ENCODE measurements at places on chromosomes 12 and 14. TPM values are rescaled to one million over a fixed set of nuclear protein-coding genes. Genes with fewer than 3 reads are reported as not detected.
A peak's percentile ranks its signal among the peaks of the same experiment; 100 is the strongest.

GRCh38 chr14:23113431-23114119, 5.5 kb downstream of the CEBPE start:
- no peaks in the 10 kb centered on the region for H3K36me3 ChIP-seq
- peaks cover 11% of the 10 kb centered on the region for H3K27me3 ChIP-seq
- no peak for DNase-seq
- H3K4me1 ChIP-seq: peaks cover 13% of the 10 kb centered on the region
- no peak overlapping the region for H3K27ac ChIP-seq
- H3K4me3 ChIP-seq: no peak overlapping the region

GRCh38 chr12:15701631-15702156, 87.5 kb downstream of the EPS8 start:
- no peaks in the 10 kb centered on the region for H3K27me3 ChIP-seq
- no peaks in the 10 kb centered on the region for H3K36me3 ChIP-seq
- H3K4me1 ChIP-seq: peaks cover 17% of the 10 kb centered on the region
- no peak for DNase-seq

GRCh38 chr14:65282896-65283253, 129.7 kb upstream of the FUT8 start:
- no peak overlapping the region for H3K4me3 ChIP-seq
- no peaks in the 10 kb centered on the region for H3K27me3 ChIP-seq
- peak overlapping the region; percentile 69 for H3K27ac ChIP-seq
- H3K36me3 ChIP-seq: no peaks in the 10 kb centered on the region

DNA sequence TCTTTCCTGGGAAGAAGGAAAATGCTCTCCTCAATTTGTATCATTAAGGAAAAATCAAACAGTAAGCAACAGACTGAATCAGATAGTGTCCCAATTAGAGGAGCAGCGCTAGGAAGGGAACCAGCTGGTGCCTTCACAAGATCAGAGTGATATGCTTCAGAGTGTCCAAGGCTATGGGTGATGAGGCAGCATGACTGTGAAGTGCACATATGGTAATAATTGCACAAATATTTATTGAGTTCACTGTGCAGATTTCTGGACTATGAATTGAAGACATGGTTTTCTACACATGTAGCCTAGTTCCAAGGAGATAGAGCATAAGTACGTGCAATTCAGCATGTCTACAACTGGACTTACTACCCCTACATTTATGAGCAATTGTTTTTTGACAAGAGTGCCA, 78.8 kb upstream of the EVL start:
- H3K4me1 ChIP-seq: peaks cover 16% of the 10 kb centered on the region
- no peak overlapping the region for H3K27ac ChIP-seq
- H3K27me3 ChIP-seq: no peaks in the 10 kb centered on the region

- H3K4me1 ChIP-seq: no peaks in the 10 kb centered on the region
- DNase-seq: no peak
- H3K36me3 ChIP-seq: peaks cover 17% of the 10 kb centered on the region
- no peak overlapping the region for H3K27ac ChIP-seq
- H3K27me3 ChIP-seq: no peaks in the 10 kb centered on the region
These were observed 23.4 kb downstream of the CGRRF1 start for GRCh38 chr14:54533100-54533499.

- no peaks in the 10 kb centered on the region for H3K36me3 ChIP-seq
- no peaks in the 10 kb centered on the region for H3K4me1 ChIP-seq
- H3K4me3 ChIP-seq: no peak overlapping the region
- no peak for DNase-seq
These were observed 13.9 kb downstream of the FBXO34 start for GRCh38 chr14:55285048-55285652.

- no peaks in the 10 kb centered on the region for H3K27me3 ChIP-seq
- no peak for DNase-seq
- H3K4me1 ChIP-seq: no peaks in the 10 kb centered on the region
These were observed 114.3 kb upstream of the CAND1 start for GRCh38 chr12:67154901-67155300.

- H3K4me1 ChIP-seq: no peaks in the 10 kb centered on the region
- H3K27ac ChIP-seq: no peak overlapping the region
- peak overlapping the region; percentile 52 for H3K4me3 ChIP-seq
These were observed 376 bp downstream of the INSM2 start for GRCh38 chr14:35534208-35534872.

DNA sequence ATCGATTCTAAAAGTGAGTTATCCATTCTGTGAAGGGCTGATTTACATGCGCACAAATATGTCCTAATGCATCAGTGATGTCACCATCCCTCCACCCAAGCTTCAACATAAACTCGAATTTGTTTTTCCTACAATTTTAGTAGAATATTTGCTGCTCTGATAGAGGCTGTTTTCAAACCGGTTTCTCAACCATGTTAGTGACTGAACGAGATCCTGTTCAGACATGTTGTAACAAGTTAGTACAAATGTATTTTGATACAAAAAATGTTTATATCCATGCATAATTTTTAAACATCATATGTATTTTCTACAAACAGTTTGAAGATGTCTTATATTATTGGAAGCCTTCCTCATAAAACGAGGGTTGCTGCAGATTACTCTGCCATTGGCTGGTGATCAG, 12.7 kb upstream of the PRB2 start:
- no peak for DNase-seq
- no peak overlapping the region for H3K27ac ChIP-seq
- no peaks in the 10 kb centered on the region for H3K36me3 ChIP-seq
- no peaks in the 10 kb centered on the region for H3K27me3 ChIP-seq
- H3K4me3 ChIP-seq: no peak overlapping the region

GRCh38 chr12:46209914-46210872, 58.6 kb downstream of the SLC38A1 start:
- no peak overlapping the region for H3K4me3 ChIP-seq
- DNase-seq: no peak
- H3K27ac ChIP-seq: no peak overlapping the region
- H3K36me3 ChIP-seq: no peaks in the 10 kb centered on the region
- H3K4me1 ChIP-seq: no peaks in the 10 kb centered on the region

- H3K27ac ChIP-seq: peak within 1 kb of the TSS; percentile 80
- H3K36me3 ChIP-seq: peaks cover 21% of the 10 kb centered on the region
- peak within 1 kb of the TSS; percentile 61 for H3K4me3 ChIP-seq
These were observed at the start of gene LTB4R for GRCh38 chr14:24310646-24311604. Gene LTB4R, plus strand, starts transcription at chr14:24311502. Its CDS starts 4,150 bp downstream, at chr14:24315652.

- DNase-seq: peak; percentile 24
- peaks cover 7% of the 10 kb centered on the region for H3K4me1 ChIP-seq
- peak overlapping the region; percentile 95 for H3K27ac ChIP-seq
- H3K36me3 ChIP-seq: no peaks in the 10 kb centered on the region
- no peaks in the 10 kb centered on the region for H3K27me3 ChIP-seq
- peak overlapping the region; percentile 2 for H3K4me3 ChIP-seq
These were observed 2.7 kb downstream of the TGFB3 start for GRCh38 chr14:75979071-75979571.

DNA sequence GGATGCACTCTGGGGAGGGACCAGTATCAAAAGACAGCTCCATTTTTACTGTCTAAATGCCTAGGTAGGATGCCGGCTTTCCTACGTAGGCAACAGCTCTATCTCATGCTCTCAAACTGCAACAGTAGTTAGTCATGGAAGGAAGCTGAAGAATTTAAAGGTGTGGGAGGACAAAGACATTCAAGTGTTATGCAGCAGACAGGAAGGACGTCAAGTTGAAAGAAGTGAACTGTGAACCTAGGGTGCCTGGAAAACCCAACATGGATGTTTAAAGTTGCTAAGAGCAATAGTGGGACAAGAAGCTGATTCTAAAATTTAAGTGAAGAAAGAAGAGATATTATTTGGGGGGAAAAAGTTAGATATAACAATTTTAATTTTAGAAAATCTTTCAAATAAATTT, 5.9 kb downstream of the SEC23A start:
- H3K36me3 ChIP-seq: peaks cover 36% of the 10 kb centered on the region
- no peak overlapping the region for H3K4me3 ChIP-seq
- H3K4me1 ChIP-seq: peaks cover 24% of the 10 kb centered on the region
- no peaks in the 10 kb centered on the region for H3K27me3 ChIP-seq

DNA sequence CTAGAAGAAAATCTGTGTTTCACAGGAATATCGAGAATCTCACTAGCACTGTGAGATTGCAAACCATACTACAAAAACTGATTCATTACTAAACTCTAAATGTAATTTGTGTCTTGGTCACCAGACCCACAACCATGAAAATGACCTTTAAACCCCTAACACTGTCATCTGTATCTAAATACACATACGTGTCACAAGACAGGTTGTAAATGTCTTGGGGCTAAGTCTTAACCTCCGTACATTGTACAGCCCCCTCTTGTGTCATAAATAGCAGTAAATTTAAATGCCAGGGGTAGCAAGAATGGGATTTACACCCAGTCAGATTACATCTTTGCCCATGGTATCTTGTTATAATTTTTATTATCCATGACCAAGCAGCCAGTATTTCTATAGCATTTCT, 117.3 kb downstream of the GPR135 start:
- no peaks in the 10 kb centered on the region for H3K27me3 ChIP-seq
- no peak for DNase-seq

GRCh38 chr12:103627189-103627855, 40.2 kb downstream of the STAB2 start:
- H3K27ac ChIP-seq: no peak overlapping the region
- no peaks in the 10 kb centered on the region for H3K36me3 ChIP-seq
- DNase-seq: no peak
- no peaks in the 10 kb centered on the region for H3K27me3 ChIP-seq

- DNase-seq: no peak
- H3K36me3 ChIP-seq: no peaks in the 10 kb centered on the region
- H3K4me1 ChIP-seq: peaks cover 3% of the 10 kb centered on the region
- H3K27ac ChIP-seq: no peak overlapping the region
- no peaks in the 10 kb centered on the region for H3K27me3 ChIP-seq
These were observed 34.0 kb downstream of the ALG10B start for GRCh38 chr12:38350342-38351174.

DNA sequence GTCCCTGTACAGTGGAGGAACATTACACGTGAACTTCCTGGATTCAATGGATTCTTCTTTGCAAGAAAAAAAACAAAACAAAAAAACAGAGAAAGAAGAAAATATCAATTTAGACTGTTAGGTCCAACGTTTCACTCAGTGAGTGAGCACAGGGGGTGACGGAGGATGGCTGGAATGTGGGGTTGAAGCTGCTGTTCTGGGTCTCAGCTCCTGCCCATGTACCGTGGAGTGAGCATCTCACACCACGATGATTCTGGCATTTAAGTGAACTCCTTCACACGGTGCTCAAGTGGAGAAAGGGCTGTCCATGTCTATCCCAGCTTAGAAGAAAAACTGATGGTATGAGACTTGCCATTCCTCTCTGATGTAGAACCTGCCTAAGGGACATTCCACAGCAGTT, 23.2 kb downstream of the CCND2 start:
- no peak for DNase-seq
- H3K4me1 ChIP-seq: no peaks in the 10 kb centered on the region
- H3K27ac ChIP-seq: no peak overlapping the region
- H3K27me3 ChIP-seq: no peaks in the 10 kb centered on the region
- H3K36me3 ChIP-seq: no peaks in the 10 kb centered on the region
- no peak overlapping the region for H3K4me3 ChIP-seq

DNA sequence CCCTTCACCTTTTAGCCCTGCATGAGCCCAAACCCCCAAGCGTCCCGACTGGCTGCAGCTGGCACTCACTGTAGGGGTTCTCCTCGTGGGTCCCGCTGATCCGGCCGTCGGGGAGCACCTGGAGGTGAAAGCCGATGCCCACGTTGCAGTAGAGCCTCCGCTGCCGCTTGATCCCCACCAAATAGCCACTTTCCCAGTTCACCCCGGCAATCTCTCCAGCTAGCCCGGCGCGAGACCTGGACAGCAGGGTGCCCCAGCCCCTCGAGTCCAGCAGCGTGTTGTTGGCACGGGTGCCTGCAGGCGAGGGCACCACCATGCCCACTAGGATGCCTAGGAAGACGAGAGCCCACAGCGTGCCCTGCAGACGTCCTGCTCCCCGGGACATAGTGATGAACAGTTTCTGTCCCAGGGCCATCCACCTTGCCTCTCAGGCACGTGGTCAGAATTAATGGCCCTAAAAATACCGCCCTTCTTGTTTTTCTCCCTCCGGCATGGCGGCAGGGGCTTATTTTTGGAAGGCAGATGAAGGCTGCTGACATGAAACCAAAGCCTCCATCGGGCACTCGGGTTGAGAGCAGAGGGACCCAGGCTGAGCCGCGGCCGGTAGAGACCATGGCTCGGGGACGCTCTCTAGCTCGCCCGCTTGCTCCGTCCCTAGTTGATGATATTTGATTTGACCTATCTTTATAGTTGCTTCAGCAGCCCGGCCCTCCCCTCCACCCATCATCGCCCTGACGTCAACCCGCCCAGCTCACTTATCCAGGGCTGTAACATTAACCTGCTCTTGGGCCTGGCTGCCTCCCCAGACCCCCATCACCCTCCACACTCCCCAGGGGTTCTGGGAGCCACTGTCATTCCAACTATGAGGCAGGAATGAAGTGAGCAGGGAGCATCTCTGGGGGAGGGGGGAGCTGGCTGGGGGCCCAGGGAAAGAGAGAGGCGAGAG, at the start of gene FGF6:
TSS of gene FGF6 (minus strand) at position 660 of the 946 bp plus-strand sequence. CDS start at position 415, 245 bp downstream.
- H3K27me3 ChIP-seq: no peaks in the 10 kb centered on the region
- no peaks in the 10 kb centered on the region for H3K4me1 ChIP-seq
- no peak within 1 kb of the TSS for H3K27ac ChIP-seq
- H3K4me3 ChIP-seq: no peak within 1 kb of the TSS
- H3K36me3 ChIP-seq: no peaks in the 10 kb centered on the region

GRCh38 chr14:75450381-75451276, 22.8 kb downstream of the JDP2 start:
- no peak for DNase-seq
- peaks cover 78% of the 10 kb centered on the region for H3K4me1 ChIP-seq
- no peak overlapping the region for H3K4me3 ChIP-seq
- no peaks in the 10 kb centered on the region for H3K36me3 ChIP-seq
- H3K27ac ChIP-seq: peak overlapping the region; percentile 94

DNA sequence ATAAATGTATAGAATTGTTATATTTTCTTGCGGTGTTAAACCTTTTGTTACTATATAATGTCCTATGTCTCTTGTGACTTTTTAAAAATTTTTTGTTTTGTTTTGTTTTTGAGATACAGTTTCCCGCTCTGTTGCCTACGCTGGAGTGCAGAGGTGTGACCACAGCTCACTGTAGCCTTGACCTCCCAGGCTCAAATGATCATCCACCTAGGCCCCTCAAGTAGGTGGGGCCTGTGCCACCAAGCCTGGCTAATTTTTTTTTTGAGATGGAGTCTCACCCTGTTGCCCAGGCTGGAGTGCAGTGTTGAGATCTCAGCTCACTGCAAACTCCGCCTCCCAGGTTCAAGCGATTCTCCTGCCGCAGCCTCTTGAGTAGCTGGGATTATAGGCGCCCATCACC, 26.5 kb upstream of the RCOR1 start:
- no peak overlapping the region for H3K27ac ChIP-seq
- no peaks in the 10 kb centered on the region for H3K27me3 ChIP-seq
- no peak for DNase-seq
- H3K4me3 ChIP-seq: no peak overlapping the region

FGD4 gene
- 79.3 TPM for total RNA-seq

CCDC177 gene
- total RNA-seq: not detected

KERA gene
- not detected for total RNA-seq

KRT71 gene
- total RNA-seq: not detected

CTSG gene
- 1.3 TPM for total RNA-seq

DGLUCY gene
- total RNA-seq: 55.5 TPM

SBNO1 gene
- total RNA-seq: 25.8 TPM

CFAP251 gene
- total RNA-seq: 4.4 TPM
